Muscle of leg (tissue), 16 donors: ENCODE measurements at places on chromosomes 12 and 14.
A peak's percentile ranks its signal among the peaks of the same experiment; 100 is the strongest.

GRCh38 chr12:67362526-67362925 lies 93.4 kb downstream of the CAND1 start:
- DNase-seq: no peak

DNA sequence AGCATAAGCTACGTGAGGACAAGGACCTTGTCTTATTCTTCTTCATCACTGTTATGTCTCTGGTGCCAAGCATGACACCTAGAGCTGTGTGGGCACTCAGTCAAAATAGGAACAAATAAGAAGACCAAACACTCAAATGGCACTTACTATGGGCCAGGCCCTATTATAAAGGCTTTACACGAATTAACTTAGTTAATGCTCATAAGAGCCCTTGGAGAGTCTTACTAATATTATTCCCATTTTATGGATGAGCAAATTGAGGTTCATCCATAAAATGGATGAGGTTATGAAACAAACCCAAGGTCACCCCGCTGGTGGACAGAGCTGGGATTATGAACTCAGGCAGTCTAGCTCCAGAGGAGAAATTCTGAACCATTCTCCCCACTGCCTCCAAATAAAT lies 47.7 kb downstream of the ISCA2 start:
- no peak for DNase-seq

- peak; percentile 72 for DNase-seq
Measured at GRCh38 chr12:102232036-102232435, 34.4 kb upstream of the PMCH start.

- no peak for DNase-seq
Measured at GRCh38 chr12:79000501-79000900, 135.9 kb downstream of the SYT1 start.

DNA sequence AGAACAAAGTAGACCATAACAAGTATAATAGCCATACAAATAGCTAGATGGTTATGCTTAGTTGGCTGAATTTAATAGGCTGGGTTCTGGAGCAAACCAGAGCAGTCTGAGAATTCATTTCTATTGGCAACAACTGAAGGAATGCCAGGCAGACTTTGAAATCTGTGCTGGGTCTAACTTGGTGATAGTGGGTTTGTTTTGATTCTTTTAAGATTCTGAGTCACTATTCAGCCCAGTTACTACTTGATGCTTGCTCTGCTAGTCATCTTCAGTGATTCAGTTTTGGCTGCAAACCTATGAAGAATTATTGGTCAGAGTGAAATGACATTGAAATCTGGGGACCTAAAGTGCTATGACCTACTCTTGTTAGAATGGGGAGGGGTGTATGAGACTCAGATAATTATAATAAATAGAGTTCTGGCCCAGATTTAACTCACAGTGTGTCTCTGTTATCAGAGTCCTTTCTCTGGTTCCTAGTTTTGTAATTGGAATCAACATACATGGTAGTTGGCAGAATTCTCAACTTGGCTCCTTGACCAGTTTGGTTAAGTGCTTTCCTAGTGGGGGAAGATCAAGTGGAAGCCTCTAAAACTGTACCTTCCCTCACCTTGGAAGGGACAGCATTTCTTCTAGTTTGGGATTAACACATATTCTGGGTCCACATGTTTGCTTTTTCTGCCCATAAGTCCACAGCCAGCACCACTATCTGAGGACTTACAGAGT lies 43.5 kb downstream of the MNAT1 start:
- no peak for DNase-seq

GRCh38 chr14:52974406-52974805 lies 23.6 kb upstream of the FERMT2 start:
- DNase-seq: no peak

- DNase-seq: no peak
Measured at GRCh38 chr12:49323524-49324097, 556 bp downstream of the TROAP start.

DNA sequence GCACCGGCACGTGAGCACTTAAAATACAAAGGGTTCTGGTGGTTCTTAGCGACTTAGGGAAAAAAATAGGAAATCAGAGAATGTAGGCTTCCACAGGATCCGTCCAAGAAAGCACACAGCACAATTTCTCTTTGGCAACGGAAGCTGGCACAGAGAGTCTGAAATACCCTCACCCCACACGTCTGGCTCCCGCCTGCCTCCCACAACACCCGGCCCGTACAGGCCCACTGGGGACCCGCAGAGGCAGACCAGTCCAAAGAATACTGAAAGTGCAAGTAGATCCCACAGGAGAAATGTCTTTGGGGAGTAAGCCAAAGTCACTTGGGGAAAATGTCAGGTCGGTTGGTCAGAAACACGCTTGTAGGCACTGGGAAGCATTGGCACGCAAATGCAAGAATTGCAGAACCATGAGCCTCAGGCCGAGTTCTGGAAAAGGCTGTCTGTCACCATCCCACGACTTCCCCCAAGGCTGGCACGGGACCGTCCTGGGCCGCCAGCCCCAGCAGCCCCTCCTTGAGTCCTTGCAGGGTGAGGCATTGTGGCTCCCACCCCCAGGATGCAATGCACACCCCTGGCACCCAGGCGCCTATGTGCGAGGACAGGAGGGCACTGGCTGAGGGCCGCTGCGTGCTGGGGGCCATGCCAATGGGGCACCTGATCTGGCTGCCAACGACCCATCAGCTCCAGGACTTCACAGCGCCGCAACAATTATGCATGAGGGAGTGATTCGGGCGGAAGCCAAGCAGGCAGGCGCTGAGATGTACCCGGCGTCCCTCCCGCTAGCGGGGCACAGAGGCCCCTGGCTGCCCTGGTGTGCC lies 29.7 kb downstream of the CHGA start:
- DNase-seq: no peak

- DNase-seq: no peak
Measured at GRCh38 chr12:69355363-69356028, 4.0 kb upstream of the YEATS4 start.

- DNase-seq: no peak
Measured at GRCh38 chr14:22483863-22484593, 105.0 kb downstream of the DAD1 start.

DNA sequence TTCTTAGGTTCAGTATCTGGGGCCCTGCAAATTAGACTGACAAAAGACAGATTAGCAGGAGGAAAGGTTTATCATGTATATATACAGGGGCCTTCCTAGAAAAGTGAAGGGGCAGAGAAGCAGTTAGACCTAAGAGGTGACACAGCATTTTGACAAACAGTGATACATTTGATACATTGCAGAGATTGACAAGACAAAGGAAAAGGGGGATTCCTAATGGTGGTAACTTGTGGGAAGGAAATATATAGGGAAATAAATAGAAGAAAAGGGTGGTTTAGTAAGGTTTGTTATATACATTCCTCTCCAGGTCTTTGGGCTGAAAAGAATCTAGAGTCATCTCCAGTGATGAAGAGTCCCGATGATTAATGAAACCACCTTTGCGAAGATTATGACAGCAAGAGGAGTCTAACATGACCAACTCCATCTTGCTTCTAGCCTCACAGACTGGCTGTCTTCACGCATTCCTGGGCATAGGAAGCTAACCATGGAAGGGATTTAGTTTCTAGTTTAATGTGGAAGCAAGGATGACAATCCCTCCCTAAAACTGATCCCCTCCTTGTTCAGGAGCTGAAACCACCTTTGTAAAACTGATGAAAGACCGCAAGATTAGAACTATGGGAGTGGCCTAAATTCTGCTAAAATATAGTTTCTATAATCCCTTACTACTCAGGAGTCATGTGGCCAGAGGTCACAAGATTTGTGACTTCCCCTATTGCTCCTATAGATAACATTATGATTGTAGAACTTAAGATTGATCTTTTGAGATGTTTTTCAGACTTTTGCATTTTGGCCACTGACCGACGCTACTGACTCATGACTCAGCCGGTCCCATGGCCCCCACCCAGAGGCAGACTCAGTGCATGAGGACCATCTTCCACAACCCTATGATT lies 31.1 kb upstream of the CPM start:
- DNase-seq: no peak

- DNase-seq: peak; percentile 25
Measured at GRCh38 chr12:76144245-76144549, 59.7 kb upstream of the NAP1L1 start.

GRCh38 chr12:71371122-71371521 lies 68.5 kb upstream of the LGR5 start:
- DNase-seq: peak; percentile 31

GRCh38 chr12:30757316-30757715 lies 2.6 kb upstream of the CAPRIN2 start:
- no peak for DNase-seq

- DNase-seq: no peak
Measured at GRCh38 chr14:91257328-91258010, 13.0 kb upstream of the GPR68 start.

GRCh38 chr12:121240484-121241101 lies 30.7 kb downstream of the P2RX4 start:
- DNase-seq: peak; percentile 89

DNA sequence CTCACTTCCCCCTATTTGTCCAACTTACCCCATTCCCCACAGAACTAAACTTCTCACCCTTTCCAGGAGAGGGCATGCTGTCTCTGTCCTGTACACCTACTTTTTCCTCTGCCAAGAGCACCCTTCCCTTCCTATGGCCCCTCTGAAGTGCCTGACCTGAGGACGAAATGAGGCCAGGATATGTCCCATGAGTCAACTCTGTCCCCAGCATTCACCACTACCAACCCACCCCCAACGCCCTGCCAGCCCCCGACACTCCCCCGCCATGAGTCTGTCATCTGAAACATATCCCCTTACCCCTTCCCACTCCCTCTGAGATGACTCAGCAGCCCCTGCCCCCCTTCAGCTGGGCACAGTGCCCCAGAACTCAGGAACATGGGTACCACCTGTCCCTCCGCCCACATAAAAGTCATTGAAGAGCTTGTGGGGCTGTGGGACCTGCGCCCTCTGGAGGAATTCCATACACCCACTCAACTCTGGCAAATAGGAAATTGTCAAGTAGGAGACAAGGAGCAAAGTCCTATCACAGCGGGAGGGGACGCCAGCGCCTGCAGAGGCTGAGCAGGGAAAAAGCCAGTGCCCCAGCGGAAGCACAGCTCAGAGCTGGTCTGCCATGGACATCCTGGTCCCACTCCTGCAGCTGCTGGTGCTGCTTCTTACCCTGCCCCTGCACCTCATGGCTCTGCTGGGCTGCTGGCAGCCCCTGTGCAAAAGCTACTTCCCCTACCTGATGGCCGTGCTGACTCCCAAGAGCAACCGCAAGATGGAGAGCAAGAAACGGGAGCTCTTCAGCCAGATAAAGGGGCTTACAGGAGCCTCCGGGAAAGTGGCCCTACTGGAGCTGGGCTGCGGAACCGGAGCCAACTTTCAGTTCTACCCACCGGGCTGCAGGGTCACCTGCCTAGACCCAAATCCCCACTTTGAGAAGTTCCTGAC lies 26.3 kb downstream of the ITGA7 start:
- DNase-seq: peak; percentile 83

GRCh38 chr12:132176385-132176919 lies 32.2 kb downstream of the NOC4L start:
- DNase-seq: no peak

GRCh38 chr12:77746096-77746495 lies 84.6 kb upstream of the NAV3 start:
- DNase-seq: peak; percentile 46

- DNase-seq: no peak
Measured at GRCh38 chr14:77077040-77077439, 21.0 kb upstream of the CIPC start.

GRCh38 chr14:49991491-49991890 lies 98.6 kb downstream of the ARF6 start:
- DNase-seq: no peak

- DNase-seq: no peak
Measured at GRCh38 chr12:132698341-132698740, 11.0 kb downstream of the PXMP2 start.

DNA sequence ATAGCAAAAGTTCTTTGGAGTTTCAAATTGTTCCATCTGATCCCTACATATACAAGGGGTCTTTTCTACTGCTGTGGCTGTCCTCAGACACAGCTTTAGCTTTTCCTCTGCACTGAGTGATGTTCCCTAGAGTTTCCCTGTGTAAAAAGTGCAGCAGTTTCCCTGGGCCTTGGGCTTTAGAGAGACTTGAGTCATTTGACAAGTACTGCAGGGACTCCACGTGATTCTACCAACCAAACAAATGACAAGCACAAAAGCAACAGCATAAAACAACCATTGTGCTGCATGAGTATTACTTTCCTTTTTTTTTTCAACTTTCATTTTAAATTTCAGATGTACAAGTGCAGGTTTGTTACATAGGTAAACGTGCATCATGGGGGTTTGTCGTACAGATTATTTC lies 272.8 kb downstream of the PDZRN4 start:
- DNase-seq: no peak

DNA sequence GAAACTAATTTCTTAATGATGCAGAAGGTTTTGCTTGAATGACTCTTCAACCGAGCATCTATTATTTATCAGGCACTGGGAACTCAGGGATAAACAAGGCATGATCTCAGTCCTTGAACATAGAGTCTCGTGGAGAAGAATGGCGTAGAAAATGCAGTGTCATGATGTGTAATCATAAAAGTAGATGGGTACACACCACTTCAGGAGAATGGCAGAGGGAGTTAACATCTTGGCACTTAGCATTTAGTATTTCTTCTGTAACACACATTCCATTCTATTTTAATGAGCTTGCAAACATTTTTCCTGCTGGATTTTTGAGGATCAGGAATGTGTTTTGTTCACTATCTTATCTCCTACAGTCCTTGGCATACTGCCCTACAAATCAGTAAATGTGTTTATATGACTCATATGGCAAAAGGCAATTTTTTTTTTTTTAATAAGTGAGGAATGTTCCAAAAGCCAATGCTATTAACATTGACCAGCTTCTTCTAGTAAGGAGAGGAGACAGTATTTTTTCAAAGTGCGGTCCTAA lies 3.8 kb downstream of the TXNRD1 start:
- peak; percentile 31 for DNase-seq

- no peak for DNase-seq
Measured at GRCh38 chr14:94473666-94474410, 2.2 kb downstream of the SERPINA9 start.

DNA sequence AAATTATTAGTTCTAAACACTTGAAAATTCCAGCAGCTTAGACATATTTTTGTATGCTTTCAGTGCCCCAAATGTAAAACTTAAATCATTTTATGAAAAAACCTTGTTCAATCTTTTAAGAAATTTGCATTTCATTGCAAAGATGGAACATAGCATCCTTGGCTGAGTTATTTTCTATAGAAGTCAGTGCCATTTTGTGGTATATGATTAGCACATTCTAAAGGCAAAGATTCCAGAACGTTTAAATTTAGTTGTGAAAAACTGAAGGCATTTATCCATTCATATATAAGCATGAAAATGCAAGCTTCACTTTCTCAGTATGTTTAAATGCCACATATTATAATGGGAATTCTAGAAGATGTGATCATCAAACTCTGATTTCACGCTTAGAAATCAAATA lies 332.1 kb downstream of the APAF1 start:
- DNase-seq: no peak

DNA sequence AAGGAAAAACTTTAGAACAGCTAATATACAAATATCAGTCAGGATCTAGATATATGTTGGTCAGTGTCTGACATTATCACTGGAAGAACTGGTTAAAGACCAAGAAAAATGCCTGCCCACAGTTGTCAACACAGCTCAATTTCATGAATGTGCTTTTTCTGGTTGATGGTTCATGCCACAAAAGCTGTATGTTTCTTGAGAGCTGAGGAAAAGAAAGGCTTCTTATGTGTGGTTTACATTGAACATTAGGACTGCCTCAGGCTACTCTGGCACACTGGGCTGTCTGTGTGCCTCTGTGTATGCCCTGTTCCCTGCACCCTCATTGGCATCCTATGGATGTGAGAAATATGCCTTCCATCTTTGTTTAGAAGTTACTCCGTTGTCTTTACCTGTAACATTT lies 218.8 kb upstream of the RGS6 start:
- no peak for DNase-seq
